Immature natural killer cell (primary cell): ENCODE measurements at places on chromosomes 12 and 14.
A peak's percentile ranks its signal among the peaks of the same experiment; 100 is the strongest.

DNA sequence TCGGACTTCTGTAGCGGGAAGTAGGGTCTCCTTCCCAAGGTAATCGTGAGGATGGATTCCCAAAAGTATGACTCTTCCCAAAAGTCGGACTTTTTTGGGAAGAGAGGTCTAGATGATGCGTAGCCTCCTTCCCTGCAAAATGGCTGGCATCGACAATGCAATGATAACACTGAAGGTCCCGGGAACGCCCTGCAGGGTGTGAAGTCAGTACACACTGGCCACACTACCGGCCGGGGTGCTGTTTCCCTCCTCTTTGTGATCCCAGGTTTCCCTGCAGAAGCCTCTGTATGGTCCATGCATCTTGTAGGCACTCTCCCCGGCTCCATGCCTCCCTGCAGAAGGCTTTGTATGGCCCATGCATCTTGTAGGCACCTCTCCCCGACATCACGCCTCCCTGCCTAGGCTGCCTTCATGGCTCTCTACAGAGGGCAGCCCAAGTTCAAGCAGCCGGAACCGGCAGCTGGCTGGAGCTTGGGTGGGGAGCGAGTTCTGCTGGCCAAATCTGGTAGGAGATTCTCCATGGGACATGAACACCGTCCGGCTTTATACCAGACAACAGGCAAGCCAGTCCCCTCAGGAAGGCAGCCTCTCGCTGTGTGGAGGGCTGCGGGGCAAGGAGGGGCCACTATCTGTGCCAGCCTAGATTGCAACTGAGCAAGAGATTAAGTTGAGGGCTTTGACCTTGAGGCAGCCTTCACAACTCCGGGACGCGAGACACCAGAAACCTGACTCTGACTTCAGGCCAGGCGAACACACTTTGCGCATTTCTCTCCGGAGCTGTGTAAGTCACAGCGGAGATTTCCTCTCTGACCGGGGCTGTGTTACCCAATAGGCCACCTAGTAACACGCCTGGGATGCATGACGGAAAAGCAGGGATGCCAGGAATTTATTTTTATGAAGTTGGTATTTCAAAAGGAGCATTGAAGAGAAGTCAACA lies 23.5 kb downstream of the FZD10 start:
- no peak for DNase-seq

GRCh38 chr14:103628684-103629502 lies at the start of gene KLC1:
Gene KLC1 (plus strand): TSS chr14:103629211. CDS start chr14:103654565, 25,354 bp downstream.
- DNase-seq, result peak; percentile 81

DNA sequence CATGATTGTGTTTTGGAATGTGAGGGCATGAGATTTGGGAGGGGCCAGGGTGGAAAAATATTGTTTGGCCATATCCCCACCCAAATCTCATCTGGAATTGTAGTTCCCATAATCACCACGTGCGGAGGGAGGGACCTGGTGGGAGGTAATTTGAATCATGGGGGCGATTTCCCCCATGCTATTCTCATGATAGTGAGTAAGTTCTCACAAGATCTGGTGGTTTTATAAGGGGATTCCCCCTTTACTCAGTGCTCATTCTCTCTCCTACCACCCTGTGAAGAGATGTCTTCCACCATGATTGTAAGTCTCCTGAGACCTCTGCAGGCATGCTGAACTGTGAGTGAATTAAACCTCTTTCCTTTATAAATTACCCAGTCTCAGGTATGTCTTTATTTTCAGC lies 15.7 kb downstream of the OR10P1 start:
- DNase-seq, result no peak

- DNase-seq, result no peak
These were observed 27.5 kb downstream of the P2RX4 start for GRCh38 chr12:121237415-121237814.

- DNase-seq, result no peak
These were observed 30.0 kb upstream of the DCD start for GRCh38 chr12:54678131-54678530.

- no peak for DNase-seq
These were observed 1523.2 kb upstream of the FLRT2 start for GRCh38 chr14:84006643-84007155.

DNA sequence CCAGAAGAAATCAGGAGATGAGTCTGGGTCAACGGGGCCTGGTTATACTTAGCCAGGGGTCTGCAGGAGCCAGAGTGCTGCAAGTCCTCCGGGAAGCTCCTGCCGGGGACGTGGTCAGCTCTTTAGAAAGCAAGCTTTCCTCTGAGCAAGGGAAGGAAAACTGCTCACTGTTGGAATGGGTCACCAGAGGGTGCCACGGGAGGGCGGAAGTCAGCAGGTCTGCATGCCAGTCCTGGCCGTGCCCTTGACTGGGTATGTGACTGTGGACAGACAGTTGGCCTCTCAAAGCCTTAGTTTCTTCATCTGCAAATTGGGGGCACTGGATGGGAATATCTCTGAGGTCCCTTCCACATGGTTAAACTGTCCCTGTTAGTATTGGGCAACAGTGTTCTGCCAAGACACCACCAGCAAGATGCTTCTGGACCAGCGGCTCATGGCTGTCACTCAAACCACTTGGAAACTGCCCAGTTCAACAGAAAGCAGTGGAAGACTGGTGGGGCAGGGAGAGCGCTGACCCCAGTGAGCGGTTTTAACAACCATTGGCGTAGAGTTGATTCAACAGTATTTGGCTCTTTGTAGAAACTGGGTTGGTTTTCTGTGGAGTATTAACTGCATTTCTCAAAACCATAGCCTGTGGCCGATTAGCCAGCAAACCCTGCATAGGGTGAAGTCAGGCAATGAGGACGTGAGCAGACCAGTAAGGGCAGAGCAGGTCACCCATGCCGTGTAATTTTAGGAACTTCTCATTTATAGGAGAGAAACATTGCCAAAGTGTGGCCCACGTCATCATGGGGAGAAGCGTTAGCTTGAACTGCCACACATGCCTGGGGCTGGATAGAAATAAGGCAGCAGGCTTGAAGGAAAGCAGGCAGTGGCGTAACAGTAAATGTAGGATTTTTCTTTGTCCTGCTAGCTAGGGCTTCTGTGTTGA lies 163.9 kb upstream of the PRMT8 start:
- no peak for DNase-seq

GRCh38 chr14:39228509-39229221 lies 5.0 kb upstream of the MIA2 start:
- no peak for DNase-seq

- no peak for DNase-seq
These were observed 62.3 kb upstream of the TMPO start for GRCh38 chr12:98453070-98453469.

- DNase-seq, result no peak
These were observed 325.9 kb downstream of the GPHN start for GRCh38 chr14:66833816-66834215.

- no peak for DNase-seq
These were observed 13.4 kb upstream of the ITPR2 start for GRCh38 chr12:26846416-26846815.

DNA sequence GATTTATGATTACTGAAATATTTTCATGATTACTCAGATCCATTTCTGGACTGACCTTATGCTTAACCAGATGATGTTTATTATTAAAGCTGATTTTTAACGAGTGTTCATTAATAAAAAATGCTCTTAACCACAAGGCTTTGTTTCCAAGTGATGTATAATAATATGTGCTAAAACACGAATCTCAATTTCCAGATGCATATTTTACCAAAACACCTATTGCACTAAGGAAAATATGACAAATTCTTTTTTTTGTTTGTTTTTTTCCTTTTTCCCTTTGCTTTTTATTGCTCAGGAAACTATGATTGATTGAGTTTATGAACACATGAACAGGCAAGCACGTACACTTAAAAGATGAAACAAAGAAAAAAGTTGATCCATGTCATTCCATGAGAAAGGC lies 16.9 kb upstream of the DUSP6 start:
- DNase-seq, result no peak

DNA sequence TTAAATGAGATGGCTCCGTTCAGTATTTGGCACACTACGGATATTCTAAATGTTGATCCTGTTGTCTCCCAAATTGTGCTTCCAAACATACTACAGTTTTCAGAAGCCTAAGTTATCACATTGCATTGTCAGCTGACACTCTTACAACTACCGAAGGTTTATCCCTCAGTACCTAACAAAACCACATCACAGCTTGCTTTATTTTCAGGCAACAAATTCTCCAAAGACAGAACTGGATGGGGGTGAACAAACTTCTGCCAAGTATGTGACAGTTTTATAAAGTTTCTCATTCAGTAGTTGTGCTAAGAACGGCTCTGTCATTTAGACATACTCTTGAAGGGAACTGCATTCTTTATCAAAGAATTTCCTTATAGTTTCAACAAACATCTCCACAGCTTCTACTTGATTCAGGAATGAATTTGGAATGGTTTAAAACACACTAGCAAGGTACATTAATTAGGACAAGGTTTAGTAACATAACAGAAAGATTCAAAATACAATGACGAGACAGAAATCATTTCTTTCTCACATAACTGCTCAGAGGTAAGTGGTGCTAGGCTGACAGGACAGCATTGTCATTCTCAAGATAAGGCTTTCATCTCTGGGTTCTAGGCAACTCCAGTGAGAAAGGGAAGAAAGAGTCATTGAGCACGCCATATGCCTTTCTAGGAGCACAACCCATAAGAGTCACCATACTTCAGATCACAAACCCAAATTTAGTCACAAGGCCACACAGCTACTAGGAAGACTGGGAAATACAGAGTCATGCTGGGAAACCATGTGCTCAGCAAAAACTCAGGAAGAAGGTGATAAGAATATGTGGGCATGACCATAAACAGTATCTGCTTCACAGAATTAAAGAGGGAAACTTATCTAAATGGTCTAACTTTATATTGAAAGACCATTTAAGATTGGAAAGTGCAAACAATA lies 100.7 kb downstream of the DUSP6 start:
- no peak for DNase-seq

- no peak for DNase-seq
These were observed 89.9 kb downstream of the TBX5 start for GRCh38 chr12:114316076-114316475.

GRCh38 chr12:55642669-55643068 lies 6.0 kb downstream of the OR10P1 start:
- DNase-seq, result no peak

GRCh38 chr12:65609359-65609771 lies 214.9 kb upstream of the HMGA2 start:
- DNase-seq, result no peak

DNA sequence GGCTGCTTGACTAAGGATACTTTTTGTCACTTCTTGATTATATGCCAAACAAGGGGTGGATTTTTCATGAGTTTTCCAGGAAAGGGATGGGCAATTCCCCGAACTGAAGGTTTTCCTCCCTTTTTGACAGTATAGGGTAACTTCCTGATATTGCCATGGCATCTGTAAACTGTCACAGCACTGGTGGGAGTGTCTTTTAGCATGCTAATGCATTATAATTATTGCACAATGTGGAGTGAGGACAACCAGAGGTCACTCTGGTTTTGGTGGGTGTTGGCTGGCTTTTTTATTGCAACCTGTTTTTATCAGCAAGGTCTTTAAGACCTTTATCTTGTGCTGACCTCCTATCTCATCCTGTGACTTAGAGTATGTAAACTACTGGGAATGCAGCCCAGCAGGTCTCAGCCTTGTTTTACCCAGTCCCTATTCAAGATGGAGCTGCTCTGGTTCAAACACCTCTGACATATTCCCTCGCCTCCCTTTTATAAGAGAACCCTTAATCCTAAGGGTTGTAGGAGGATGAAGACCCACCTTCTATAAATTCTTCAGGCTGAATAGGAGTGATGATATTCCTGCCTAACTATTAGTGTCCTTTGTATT lies 471.2 kb downstream of the ATP23 start:
- DNase-seq, result no peak

DNA sequence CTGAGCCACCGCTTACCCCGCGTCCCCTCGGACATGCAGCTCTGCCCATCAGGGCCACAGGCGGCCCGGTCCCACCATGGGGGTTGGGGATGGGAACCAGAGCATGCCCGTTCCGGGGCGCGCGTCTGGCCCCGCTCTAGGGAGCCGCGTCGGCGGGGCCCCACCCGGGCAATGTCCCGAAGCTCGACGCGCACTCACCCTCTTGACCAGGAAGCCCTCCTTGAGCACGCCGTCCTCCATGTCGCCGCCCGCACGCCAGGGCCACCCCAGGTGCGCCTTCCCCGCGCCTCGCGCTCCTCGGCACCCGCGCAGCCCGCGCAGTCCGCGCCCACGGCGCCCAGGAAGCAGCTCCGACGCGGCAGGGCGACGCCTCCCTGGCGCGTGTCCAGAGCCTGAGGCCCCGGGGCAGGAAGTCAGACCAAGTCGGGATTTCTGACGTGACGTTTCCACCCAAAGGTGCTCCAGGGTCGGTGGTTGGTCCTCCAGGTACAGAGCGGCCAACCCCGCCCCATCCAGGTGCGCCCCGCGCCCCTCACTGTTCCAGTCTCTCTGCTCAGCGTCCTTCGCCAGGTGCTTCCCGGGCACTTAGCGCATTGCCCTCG lies at the start of gene PLEK2:
TSS of gene PLEK2 (minus strand) at position 346 of the 602 bp plus-strand sequence. CDS start at position 240, 106 bp downstream.
- DNase-seq, result no peak

- DNase-seq, result no peak
These were observed 5.6 kb downstream of the OR10P1 start for GRCh38 chr12:55642267-55642666.

- no peak for DNase-seq
These were observed 35.7 kb upstream of the HIF1A start for GRCh38 chr14:61659582-61659981.

DNA sequence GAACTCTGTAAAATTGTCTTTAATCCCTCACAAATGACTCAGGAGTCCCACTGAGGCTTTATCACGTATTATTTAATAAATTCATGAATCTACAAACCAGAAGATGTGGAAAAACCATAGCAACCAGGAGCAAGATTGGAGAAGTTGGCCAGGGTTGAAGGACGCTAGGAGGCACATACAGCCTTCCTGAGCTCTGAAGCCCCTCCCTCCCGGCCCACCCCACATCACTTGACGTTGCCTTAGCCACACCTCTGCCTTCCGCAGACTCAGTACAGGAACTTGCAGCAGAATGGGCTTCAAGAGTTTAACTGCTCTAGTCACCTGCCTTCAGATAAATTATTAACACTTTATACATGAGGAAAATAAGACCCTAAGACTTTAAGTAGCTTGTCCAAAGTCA lies 33.9 kb downstream of the SLC35F4 start:
- DNase-seq, result no peak

- DNase-seq, result no peak
These were observed 878 bp downstream of the TMEM119 start for GRCh38 chr12:108596854-108597558.

GRCh38 chr12:124286414-124286813 lies 8.5 kb upstream of the RFLNA start:
- no peak for DNase-seq

DNA sequence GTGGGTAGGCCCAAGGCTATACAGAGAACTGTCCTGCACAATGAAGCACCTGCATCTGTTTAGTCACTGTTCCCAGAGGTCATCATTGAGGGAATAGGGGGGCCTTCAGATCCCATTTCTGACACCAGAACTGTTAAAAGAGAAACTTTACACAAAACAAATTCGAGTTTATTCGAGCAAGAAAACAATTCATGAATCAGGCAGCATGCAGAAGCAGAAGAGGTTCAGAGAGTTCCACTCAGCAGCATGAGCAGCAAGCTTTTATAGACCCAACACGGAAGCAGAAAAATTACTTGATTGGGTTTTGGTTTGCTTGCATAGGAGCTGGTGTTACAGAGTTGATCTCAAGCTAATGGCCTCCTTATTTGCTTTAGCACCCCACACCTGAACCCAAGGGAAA lies 1.7 kb upstream of the SFSWAP start:
- DNase-seq, result no peak
